ENCODE measurements at places on chromosomes 4 and X.

DNA sequence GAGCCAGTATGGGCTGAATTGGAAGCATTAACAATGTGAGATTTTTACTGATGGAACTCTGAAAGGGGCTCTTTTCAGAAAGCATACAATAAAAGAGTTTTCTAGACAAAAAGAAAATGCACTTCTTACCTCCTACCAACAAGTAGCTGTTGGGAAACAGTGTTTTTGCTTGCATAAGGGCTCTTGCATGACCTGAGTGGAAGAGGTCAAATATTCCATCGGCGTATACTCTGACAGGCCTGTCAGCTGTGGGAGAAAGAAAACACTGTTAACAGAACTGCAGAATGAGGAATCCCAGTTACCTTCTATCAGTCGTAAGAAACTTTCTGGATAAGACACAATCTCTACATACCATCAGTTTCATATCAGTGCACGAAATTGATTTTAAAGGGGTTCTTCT, 39.5 kb downstream of the PCYT1B start:
- no peak for DNase-seq

- DNase-seq: no peak
Observed at GRCh38 chrX:18885328-18886004, 98.4 kb downstream of the PHKA2 start.

DNA sequence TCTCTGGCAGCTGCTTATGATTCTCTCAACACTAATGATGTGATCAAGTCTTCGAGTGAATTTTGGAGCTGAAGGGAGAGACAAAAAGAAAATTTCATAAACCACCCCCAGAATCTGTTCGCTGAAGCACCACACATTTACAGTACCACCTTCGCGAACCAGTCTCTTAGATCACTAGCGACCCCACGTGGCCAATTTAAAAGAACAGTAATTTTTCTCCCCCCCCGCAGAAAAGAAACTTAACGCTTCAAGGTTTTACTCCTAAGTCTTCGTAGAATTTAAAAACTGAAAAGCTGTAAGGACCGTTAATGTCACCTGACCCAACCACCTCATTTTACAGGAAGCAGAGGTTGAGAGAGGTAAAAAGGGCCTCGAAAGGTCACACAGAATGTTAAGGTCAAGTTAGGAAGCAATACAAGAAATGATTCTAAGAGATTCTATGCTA, 187.5 kb downstream of the QDPR start:
- DNase-seq: no peak

DNA sequence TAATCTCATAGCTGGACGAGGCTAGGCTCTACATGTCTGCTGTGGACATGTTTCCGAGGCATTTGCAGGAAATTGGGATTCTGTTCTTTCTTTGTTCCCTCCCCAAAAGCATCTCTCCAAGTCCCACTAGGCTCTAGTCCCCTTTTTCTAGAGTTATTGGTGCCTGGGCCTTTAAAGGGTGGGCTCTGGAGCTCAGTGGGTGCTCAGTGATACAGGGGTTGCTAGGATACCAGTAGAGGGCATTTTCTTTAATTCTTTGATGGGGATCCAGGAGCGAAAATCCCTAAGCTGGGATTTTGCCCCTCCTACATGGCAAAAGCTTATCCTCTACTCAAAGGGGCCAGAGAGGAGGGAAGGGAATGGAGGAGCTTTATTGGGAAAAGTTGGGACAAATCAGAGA, 34.2 kb downstream of the ARHGEF9 start:
- DNase-seq: no peak

DNA sequence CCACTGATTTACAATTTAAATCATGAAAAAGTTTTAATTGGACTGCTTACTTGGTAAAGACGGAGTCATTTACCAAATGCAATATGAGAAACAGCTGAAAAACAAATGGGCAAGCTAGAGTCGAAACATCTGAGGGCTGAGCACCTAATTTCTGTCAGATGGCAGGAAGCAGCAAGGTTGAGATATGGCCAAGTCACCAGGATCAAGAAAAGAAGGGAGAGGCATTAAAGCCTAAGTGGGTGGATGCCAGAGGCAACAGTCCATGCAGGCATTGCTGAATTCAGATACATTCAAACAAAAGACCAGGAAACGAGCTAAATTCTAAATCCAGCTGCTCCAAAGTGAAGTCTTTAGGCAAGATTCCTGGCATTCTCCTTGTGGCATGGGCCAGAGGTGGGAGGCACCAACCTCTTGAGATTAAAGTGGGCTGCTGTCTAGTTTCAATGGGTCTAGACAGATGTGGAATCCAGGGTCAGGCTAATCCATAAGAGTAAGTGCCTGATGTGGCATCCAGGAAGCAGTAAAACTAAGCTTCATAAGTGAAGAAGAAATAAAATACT, 8.0 kb upstream of the ARSJ start:
- no peak for DNase-seq

GRCh38 chr4:165052627-165053026, 1.0 kb upstream of the TRIM75 start:
- no peak for DNase-seq

DNA sequence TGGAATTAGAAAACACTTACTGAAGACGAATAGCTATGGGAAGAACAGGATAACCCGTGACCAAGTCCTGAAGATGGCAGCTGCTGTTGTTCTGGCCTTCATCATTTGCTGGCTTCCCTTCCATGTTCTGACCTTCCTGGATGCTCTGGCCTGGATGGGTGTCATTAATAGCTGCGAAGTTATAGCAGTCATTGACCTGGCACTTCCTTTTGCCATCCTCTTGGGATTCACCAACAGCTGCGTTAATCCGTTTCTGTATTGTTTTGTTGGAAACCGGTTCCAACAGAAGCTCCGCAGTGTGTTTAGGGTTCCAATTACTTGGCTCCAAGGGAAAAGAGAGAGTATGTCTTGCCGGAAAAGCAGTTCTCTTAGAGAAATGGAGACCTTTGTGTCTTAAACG, 2.4 kb downstream of the AGTR2 start:
- DNase-seq: no peak

DNA sequence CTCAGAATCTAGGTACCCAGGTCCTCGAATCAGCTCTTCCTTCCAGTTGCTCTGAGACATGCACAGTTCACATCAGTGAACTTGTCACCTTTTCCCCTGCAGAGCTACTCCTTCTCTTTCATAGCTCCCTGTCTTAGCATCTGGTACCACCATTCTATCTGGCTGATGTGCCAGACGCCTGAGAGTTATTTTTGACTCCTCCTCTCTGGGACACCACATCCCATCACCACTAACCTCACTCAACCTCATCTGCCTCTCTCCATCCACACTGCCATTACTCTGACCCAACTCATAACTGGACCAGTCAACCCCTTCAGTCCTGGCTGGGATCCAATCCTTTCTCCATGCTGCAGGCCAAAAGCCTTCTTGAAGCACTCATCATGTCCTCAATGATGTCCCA, 44.5 kb downstream of the SLC2A9 start:
- DNase-seq: no peak

DNA sequence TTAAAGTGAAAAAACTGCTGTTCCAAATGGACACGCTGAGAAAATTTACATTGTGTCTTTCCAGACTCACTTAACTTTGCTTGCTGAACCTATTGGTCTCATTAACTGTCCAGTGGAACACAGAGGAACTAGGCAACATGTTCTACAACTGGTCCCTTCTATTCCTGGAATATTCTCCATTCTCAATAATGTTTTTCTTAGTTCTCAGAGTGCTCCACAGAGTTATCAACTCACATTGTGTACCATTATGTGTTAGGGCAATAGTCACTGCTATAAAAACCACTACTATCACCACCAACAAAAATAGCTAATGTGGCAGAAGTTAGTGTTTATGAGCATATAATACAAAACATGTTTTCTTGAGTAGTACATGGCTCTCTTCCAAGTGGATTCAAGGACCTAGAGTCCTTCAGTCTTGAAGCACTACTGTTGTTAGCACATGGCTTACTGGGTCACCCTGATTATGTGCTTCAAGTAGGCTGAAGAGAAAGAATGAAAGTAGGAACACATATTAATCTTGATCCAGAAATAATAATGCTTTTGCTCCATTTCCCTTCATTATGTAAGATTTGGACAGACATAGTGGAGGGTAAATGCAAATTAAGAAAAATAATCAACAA, 865.3 kb upstream of the HS3ST1 start:
- DNase-seq: no peak

GRCh38 chr4:183909801-183910200, 4.7 kb downstream of the STOX2 start:
- no peak for DNase-seq

DNA sequence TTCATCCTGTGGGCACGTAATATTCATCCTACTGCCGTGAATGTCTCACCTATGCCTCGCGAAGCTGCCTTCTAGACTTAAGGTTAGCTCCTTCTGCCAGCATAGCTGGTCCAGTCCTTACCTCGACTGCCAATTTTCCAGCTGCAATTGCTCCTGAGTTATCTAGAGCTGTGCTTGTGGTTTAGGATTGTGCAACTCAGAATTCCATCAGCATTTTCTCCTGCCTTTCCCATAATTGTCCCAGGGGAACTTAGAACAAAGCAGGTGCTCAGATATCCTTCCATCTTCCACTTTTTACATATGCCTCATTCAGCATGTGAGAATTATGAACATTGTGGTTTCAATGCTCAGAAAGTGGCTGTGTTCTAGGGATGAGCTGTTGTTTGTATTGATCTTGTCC, 131.4 kb upstream of the ADGRL3 start:
- DNase-seq: no peak

DNA sequence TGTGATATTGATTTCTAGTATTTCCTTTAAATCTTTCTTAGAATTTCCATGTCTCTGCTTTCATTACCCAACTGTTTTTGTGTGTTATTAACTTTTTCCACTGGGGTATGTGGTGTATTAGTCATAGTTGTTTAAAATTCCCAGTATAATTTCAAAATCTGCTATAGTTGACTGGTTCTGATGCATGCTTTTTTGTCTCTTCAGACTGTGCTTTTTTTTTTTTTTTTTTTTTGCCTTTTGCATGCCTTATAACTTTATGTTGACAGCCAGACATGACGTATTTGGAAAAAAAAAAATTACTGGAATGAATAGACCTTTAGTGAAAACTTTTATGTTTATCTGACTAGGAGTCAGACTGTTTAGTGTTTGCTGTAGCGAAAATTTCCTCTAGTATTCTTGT, 580.4 kb downstream of the ANKRD50 start:
- no peak for DNase-seq

GRCh38 chr4:78938474-78938867, 767 bp downstream of the PAQR3 start:
- no peak for DNase-seq

DNA sequence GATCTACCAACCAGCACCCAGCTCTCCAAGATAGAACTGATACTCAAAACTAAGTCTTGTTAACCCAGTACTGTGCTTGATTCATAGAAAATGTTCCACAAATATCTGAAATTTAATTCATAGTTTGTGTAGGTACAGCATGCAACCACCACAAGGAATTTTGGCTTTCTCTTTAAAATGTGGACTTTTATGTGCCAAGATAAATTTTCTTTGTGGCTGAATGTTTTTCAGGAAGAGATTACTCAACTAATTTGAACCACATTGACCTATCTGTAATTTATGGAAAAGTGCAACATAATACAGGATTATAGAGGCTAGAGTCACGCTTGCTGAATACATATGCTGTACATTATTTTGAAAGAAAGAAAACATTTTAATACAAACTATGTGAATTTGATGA, 730.8 kb downstream of the IL1RAPL1 start:
- DNase-seq: no peak

GRCh38 chr4:81471588-81472280, at the start of gene RASGEF1B:
Gene RASGEF1B (minus strand): TSS chr4:81471907. CDS start chr4:81459508, 12,399 bp downstream.
- no peak for DNase-seq

DNA sequence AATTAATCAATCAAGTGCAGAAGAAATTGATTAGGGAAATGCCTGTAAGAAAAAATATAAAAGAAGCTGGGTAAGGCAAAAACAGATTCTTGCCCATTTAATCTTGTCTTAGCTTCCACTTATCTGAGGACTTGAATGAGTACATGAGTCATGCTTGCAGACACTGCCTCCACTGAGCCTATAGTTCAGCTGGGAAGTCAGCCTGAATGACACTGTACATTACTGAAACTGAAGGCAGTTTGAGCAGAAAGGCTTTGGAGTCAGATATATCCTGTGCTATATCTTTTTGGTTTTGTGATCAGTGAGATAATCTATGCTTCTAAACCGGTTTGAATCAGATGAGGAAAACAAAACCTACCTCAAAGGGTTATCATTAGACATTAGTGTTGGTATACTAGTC, 61.3 kb downstream of the NUDT11 start:
- DNase-seq: no peak

DNA sequence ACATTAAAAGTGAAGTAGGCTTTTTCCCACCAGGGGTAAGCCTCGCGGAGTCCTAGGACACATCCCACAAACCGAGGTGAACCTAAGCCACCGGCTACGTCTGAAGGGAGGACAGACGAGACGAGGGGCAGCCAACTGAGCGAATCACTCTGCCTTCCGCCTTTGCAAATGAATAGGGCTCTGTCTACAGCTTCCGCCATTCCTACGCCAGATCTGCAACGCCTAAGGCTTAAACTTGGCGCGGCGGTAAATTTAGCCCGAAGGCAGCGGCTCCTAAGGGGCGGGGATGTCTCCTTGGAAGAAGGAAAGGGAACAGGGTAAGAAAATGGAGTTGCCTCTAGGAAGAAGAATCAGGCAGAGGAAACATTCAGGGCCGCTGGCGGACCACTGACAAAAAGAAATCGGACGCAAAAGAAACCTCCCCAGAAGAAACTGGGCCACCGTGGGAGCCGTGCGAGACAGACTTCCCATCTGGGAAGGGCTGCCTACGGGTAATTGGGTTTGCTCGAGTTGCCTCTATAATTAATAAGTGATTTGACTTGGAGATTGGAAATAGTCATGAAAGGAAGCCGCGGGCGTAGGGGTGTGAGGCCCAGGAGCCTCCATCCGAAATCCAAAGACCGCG, 90.5 kb downstream of the BCOR start:
- no peak for DNase-seq

DNA sequence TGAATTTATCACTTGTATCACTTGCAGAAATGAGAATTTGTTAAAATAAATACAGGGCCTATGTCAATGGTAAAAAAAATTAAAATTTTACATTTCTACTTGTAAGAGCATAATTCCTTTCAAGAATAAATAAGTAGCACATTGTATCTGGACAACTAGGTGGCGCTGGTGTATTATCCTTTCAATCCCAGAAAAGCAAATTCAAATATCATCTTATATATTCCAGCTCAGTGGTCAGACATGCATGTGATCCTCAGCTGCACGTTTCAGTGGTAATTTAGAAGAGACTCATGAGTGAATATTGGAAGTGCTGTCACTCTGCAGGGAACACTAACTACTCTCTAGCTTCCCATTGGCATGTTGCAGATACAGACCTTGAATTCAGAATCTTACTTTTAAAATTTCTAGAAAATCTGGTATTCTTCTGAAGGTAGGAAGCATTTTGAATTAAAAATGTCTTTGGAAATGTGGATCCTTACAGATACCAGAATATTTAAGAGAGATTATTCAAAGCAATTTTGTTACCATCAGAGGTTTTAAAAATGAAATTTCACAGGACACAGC, 1414.7 kb upstream of the TENM3 start:
- DNase-seq: no peak

GRCh38 chrX:68824152-68824433, 4.7 kb upstream of the EFNB1 start:
- no peak for DNase-seq

- DNase-seq: peak; percentile 33
Observed at GRCh38 chr4:121554382-121554781, 142.4 kb downstream of the ANXA5 start.

- DNase-seq: no peak
Observed at GRCh38 chrX:150548684-150549083, 19.7 kb upstream of the MTM1 start.

GRCh38 chr4:17448689-17449088, 63.2 kb downstream of the QDPR start:
- peak; percentile 17 for DNase-seq

GRCh38 chrX:131677655-131678628, 134.1 kb downstream of the OR13H1 start:
- DNase-seq: no peak
